Activated CD4-positive, CD25-positive, alpha-beta regulatory T cell (primary cell): ENCODE measurements at places on chromosomes 3 and 15.

DNA sequence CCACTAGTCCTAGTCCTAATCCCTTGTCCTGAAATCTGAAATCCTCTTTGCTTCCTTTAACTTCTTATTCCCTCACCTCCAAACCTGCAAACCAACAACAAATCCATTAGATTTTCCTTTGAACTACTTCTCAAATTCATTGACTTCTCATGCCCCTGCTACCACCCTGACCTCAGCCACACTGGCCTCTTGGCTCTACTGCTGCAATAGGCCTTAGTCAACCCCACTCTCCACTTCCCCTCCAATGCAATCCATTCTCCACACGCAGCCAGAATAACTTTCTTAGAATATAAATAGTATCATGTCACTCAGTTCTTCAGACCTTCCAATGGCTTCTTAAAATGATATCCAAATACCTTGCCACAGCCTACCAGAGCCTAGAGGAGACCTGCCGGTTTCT is 131.1 kb upstream of the GADL1 start:
- no peak for DNase-seq

- no peak for DNase-seq
Observed at GRCh38 chr3:38370861-38371260, 24.3 kb downstream of the XYLB start.

GRCh38 chr15:51759557-51760070 is 8.2 kb downstream of the TMOD2 start:
- no peak for DNase-seq

GRCh38 chr15:50500352-50500751 is 46.1 kb downstream of the USP50 start:
- DNase-seq, result no peak

- DNase-seq, result no peak
Observed at GRCh38 chr3:149356630-149357029, 20.8 kb downstream of the TM4SF1 start.

- no peak for DNase-seq
Observed at GRCh38 chr15:98767692-98768091, 119.4 kb downstream of the IGF1R start.

DNA sequence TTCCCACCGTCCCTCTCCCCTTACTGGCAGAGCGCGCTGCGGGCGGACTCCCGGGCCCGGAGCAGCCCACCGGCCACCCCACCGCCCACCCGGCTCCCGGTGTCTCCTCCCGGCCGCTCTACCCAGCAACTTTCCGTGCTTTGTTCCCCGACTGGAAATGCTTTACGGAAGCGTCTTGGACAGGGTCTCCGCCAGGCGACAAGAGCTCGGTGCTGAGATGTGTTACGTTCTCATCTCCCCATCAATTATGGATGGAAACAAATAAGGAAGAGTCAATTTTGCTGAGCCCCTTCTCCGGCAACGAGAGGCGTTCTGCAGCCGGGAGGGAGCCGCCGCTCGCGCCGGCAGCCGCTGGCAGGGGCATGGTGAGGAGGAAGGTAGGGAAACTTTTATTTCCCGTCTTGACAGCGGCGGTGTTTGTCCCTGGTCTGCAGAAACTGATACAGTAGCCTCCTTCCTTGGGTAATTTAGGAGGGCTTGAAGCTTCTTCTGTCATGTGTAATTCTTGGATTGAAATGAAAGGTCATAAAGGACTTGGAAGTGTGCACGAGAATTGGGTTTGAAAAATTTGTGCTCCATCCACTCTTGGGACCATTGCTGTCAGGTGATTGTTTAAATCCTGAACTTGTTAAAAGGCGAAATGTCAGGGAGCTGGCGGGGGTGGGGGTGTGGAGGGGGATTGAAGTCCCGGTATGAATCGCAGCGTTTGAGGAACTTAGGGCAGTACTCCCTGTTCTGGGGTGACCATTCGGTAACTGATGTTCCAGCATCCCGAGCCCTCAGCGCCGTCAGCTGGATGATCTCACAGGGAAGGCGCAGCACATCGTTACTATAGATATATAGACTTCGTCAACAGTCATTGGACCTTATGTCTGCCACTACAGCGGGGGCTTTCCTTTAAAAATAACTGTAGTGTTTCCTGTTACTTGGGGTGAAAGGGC is 1.5 kb downstream of the SEMA6D start:
- DNase-seq, result no peak

GRCh38 chr3:42443819-42444436 is 33.5 kb upstream of the LYZL4 start:
- DNase-seq, result peak; percentile 76

DNA sequence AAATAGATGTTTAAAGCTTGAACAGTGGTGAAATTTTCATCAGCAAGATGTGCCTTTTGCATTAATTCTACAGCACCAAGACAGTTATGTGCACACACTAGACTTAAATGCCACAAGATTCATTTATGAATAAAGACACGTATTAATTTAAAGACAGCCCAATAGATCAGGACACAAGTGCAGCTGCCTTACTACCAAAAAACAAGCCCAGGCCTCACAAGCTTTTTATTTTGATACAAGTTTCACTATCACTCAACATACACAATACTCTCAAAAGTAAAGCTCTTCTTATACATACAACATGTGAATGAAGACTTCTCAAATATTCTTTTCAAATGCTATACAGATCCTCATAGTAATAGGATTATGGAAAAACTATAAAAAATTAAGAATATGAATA is 2.4 kb downstream of the ACAP2 start:
- DNase-seq, result no peak

GRCh38 chr15:75107908-75108838 is 84.8 kb downstream of the PPCDC start:
- peak; percentile 26 for DNase-seq

GRCh38 chr3:38585791-38586420 is 63.6 kb downstream of the SCN5A start:
- DNase-seq, result no peak

DNA sequence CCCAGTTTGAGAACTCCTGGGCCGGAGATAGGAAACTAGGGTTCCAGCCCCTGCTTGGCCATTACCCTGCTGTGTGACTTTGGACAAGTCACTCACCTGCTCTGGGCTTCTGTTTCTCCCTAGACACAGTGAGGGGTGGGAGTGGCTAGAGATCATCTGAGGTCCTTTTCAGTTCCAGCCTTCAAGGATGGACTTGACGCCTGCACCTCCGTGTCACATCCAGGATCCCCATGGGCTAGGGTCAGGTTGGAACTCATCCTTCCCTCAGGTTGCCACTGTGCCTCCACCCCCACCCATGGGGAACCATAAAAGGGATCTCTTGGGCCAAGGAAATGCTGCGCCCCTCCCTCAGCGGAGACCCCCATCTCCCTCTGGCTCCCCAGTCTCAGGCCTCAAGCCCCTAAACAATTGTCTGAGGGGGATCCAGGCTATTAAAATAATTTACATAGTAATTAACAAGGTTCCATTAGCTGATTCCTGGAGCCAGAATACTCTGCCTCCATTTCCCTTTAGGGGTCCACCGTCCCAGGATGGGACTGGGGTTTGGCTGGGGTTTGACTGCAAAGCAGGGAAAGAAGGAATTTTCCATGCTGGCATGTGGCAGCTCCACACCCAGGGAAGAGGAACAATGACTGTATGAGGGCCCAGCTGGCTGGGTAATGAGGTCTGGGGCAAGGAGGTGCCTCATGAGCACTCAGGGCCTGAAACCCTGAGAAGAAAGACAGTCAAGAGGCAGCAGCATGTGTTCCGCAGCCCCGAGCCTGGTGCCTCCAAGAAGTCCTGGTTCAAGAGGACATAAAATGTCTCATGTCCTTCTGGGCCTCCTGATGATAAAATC is 177.7 kb downstream of the SMAD6 start:
- no peak for DNase-seq

DNA sequence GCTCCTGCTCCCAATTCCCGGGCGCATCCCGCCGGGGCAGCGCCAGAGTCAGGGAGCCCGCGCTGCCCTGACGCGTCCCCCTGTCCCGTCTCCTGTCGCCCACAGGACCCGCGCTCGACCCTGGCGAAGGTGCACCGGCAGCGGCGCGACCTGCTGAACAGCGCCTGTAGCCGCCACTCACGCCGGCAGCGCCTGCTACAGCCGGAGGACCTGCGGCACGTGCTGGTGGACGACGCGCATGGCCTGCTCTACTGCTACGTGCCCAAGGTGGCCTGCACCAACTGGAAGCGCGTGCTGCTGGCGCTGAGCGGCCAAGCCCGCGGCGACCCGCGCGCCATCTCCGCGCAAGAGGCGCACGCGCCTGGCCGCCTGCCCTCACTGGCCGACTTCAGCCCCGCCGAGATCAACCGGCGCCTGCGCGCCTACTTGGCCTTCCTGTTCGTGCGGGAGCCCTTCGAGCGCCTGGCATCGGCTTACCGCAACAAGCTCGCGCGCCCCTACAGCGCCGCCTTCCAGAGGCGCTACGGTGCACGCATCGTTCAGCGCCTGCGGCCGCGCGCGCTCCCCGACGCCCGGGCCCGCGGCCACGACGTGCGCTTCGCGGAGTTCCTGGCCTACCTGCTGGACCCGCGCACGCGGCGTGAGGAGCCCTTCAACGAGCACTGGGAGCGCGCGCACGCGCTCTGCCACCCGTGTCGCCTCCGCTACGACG is 16.9 kb downstream of the C3orf22 start:
- DNase-seq, result no peak

GRCh38 chr3:117483839-117484238 is 774.3 kb downstream of the TUSC7 start:
- DNase-seq, result no peak

- no peak for DNase-seq
Observed at GRCh38 chr15:74403991-74404563, 29.7 kb downstream of the SEMA7A start.

GRCh38 chr15:71792521-71792920 is 17.8 kb upstream of the NR2E3 start:
- DNase-seq, result no peak

GRCh38 chr15:44598892-44599291 is 61.9 kb downstream of the EIF3J start:
- no peak for DNase-seq

GRCh38 chr15:101242999-101243336 is 8.9 kb downstream of the CHSY1 start:
- DNase-seq, result no peak

DNA sequence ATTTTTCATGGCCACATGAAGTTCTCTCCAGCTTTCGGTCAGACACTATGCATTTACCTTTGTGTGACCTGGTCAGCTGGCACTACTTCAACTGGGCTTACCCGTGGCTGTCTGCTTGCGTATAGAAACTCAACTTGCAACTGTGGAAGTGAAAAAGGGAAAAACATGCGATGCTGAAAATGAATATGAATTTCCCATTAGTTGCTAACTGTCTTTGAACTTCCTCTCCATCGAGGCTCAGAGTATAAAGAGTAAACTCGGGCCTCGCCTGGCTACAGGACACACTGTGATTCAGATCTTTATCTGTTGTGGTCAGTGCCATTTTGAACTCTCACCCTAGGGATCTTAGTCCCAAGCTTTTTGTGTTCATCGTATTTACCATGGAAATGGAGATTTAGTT is 26.8 kb downstream of the NFKBIZ start:
- no peak for DNase-seq

- no peak for DNase-seq
Observed at GRCh38 chr3:184295771-184296170, 3.3 kb upstream of the PSMD2 start.

DNA sequence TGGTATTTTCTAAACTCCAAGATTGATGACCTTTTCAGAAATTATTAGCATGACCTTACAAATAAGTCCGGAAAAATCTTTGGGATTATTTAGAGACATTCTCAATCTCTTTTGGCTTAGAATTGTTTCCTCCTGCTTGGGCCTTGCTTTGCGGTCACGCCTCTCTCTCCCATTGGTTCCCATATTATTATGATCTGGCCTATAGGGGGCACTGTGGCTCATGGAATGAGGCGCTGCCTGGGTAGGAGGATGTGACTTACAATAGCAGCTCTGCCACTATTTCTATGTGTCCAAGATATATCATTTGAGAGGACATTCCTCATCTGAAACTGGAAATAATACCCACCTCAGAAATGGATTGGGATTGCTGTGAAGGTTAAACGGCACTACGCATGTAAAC is 464.9 kb downstream of the MFSD1 start:
- no peak for DNase-seq

- DNase-seq, result no peak
Observed at GRCh38 chr15:61841466-61841865, 218.8 kb downstream of the VPS13C start.

GRCh38 chr15:57218826-57219576 is 157.3 kb upstream of the CGNL1 start:
- no peak for DNase-seq

DNA sequence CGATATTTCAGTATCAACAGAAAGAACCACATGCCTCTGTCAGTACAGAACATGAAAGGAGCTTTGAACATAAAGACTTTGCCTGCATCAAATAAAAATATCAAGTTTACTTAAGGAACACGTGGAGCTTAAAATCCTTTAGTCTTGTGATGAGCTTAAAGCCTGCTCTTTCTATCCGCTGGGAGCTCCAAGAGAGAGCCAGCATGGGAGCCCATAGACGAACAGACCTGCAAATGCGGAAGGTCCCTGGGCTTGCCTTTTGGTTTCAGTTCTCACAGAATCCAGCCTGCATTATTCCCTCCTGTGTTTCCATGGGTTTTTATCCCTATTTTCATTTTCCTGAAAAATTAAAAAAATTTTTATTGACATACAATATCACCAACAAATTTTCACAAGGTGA is 530.6 kb upstream of the RGMA start:
- no peak for DNase-seq

DNA sequence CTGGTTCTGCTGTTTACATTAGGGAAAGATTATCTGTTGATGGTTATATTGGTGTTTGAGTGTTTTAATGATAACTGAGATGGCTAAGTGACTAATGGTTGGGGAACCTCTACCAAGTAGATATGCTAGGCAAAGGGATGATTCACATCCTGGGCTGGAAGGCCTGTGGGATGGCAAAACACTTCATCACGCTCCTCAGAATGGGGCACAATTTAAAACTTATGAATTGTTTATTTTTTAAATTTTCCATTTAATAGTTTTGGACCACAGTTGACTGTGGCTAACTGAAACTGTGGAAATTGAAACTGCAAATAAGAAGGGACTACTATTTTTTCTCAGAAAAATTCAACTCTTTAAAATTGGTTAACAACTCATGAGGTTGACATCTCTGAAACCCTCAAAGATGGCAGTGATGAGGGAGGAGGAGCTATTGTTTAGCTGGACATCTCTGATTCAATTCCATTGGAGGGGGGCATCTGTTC is 100.5 kb upstream of the ZBED2 start:
- DNase-seq, result no peak

DNA sequence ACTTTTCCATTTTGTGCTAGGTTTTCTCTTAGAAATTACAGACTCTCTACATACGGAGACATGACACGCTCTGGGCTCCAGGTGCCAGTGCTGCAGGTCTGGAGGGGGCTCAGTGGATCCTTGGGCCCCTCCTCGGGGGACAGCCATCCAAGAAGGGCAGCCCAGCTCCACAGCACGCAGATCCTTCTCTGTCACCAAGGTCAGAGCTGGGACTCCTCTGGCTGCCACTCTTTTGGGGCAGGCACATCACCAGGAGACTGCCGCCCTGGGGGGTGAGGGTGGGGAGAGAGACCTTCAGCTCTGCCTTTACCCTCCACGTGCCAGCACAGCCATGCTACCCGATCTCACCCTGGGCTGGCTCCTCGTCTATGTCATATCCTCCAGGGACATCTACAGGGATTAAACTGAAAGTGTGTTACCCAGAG is 65.6 kb downstream of the ATP10A start:
- DNase-seq, result no peak

- no peak for DNase-seq
Observed at GRCh38 chr3:191566469-191566868, 105.5 kb downstream of the PYDC2 start.

- DNase-seq, result no peak
Observed at GRCh38 chr3:148457886-148458285, 239.8 kb upstream of the AGTR1 start.

GRCh38 chr3:61149236-61149635 is 102.0 kb downstream of the FHIT start:
- DNase-seq, result no peak
